Body of pancreas (tissue), 4 donors: ENCODE measurements at places on chromosomes 13 and 19. TPM values are rescaled to one million over a fixed set of nuclear protein-coding genes. Genes with fewer than 3 reads are reported as not detected.

- no peaks in the 10 kb centered on the region for H3K4me1 ChIP-seq
- H3K27ac ChIP-seq: no peak overlapping the region
- no peaks in the 10 kb centered on the region for H3K27me3 ChIP-seq
- DNase-seq: no peak
Observed at GRCh38 chr13:35086667-35087066, 144.6 kb downstream of the NBEA start.

- H3K36me3 ChIP-seq: no peaks in the 10 kb centered on the region
- no peak for DNase-seq
- H3K4me3 ChIP-seq: no peak overlapping the region
Observed at GRCh38 chr19:49585023-49585422, 3.9 kb downstream of the PRRG2 start.

DNA sequence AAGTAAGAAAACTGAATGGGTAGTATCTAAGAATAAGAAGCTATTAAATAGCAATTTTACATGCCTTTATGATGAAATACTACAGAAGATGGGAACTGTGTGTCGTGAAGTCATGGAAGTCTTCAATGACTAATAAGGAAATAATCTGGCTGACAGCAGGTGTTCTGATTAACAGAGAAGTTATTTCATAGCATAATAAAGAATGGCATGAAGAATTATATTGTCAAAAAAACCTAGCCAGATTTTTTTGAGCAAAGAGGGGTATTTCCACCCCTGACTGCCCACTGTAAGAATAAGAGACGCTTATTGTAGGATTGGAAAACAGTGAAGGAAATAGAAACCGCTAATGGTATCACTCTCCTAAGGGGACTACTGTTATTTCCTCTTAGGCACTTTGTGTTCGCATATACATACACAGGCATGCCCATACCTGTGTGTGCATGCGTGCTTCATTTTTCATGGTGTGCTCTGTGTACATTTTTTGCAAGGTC lies 318.8 kb downstream of the SHISA2 start:
- H3K27me3 ChIP-seq: no peaks in the 10 kb centered on the region
- H3K36me3 ChIP-seq: no peaks in the 10 kb centered on the region
- H3K27ac ChIP-seq: no peak overlapping the region
- no peak overlapping the region for H3K4me3 ChIP-seq
- peaks cover 6% of the 10 kb centered on the region for H3K4me1 ChIP-seq
- no peak for DNase-seq

DNA sequence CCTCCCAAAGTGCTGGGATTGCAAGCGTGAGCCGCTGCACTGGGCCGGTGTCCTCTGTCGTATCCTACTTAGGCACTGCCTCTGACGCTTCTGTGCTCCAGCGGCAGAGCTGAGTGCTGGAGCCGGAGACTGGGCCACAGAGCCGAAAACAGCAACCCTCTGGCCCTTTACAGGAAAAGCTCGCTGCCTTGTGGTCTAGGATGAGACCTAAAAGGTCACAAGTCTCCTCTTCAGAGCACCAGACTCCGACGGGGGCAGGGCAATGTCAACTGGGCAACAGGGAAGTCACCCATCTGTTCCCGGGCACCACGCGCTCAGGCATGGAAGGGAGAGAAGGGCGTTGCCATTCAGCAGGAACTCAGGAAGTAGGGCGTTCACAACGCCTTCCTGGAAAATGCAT lies 91.7 kb downstream of the GADD45B start:
- no peaks in the 10 kb centered on the region for H3K27me3 ChIP-seq
- no peaks in the 10 kb centered on the region for H3K4me1 ChIP-seq
- peak overlapping the region; percentile 26 for H3K27ac ChIP-seq
- no peak overlapping the region for H3K4me3 ChIP-seq
- DNase-seq: no peak
- no peaks in the 10 kb centered on the region for H3K36me3 ChIP-seq

GRCh38 chr19:7224209-7224686 lies 70.0 kb downstream of the INSR start:
- H3K4me3 ChIP-seq: no peak overlapping the region
- H3K36me3 ChIP-seq: no peaks in the 10 kb centered on the region
- peaks cover 70% of the 10 kb centered on the region for H3K4me1 ChIP-seq
- H3K27me3 ChIP-seq: no peaks in the 10 kb centered on the region

DNA sequence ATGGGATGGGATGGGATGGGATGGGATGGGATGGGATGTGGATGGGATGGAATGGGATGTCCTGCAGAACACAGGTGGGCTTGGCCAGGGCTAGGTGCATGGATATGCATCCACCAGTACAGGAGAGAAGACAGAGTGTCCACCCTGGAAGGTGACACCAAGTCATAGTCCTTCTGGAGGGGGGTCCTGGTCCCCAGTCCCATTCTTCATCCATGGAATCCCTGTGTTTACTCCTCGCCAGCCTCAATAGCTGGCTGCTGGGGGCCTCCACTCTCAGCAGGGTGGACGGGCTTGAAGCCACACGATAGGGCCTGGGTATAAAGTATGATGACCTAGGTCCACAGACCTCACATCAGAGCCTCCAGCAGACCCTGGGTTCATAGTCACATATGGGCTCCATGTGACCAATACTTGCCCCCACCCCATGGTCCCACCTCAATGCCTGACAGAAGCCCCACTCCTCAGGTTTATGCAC lies 40.1 kb downstream of the RFX2 start:
- H3K4me3 ChIP-seq: no peak overlapping the region
- no peak for DNase-seq
- no peaks in the 10 kb centered on the region for H3K27me3 ChIP-seq
- H3K27ac ChIP-seq: no peak overlapping the region

- no peak for DNase-seq
- H3K4me1 ChIP-seq: peaks cover 23% of the 10 kb centered on the region
- H3K27ac ChIP-seq: no peak overlapping the region
- no peaks in the 10 kb centered on the region for H3K36me3 ChIP-seq
Observed at GRCh38 chr13:98987275-98987674, 9.4 kb upstream of the DOCK9 start.

- no peak for DNase-seq
- no peaks in the 10 kb centered on the region for H3K36me3 ChIP-seq
- H3K27me3 ChIP-seq: no peaks in the 10 kb centered on the region
Observed at GRCh38 chr19:48950159-48950558, 4.5 kb upstream of the BAX start.

- no peaks in the 10 kb centered on the region for H3K27me3 ChIP-seq
- H3K4me1 ChIP-seq: peaks cover 5% of the 10 kb centered on the region
- no peak overlapping the region for H3K27ac ChIP-seq
Observed at GRCh38 chr13:84646957-84647356, 764.7 kb upstream of the SLITRK1 start.

DNA sequence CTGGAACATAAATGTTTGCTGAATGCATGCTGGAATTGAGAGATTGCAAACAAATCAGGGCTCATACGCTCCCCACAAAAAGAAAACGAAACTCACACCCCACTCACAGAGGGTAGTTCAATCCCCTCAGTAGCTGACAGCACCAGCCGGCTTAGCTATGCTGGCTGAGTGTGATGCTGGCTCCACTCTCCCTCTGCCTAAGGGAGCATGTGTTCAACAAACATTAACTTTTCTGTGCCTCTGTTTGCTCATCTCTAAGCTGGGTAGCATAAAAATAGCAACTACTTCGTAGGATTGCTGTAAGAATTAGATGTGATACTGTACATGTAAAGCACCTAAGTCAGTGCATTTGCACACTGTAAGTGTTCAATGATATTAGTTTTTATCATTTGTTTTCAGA lies 282.6 kb downstream of the FOXO1 start:
- no peaks in the 10 kb centered on the region for H3K4me1 ChIP-seq
- no peaks in the 10 kb centered on the region for H3K27me3 ChIP-seq
- H3K27ac ChIP-seq: no peak overlapping the region

GRCh38 chr19:8357007-8357521 lies 6.9 kb upstream of the ANGPTL4 start:
- H3K4me1 ChIP-seq: peaks cover 62% of the 10 kb centered on the region
- no peak for DNase-seq
- H3K4me3 ChIP-seq: no peak overlapping the region
- no peaks in the 10 kb centered on the region for H3K36me3 ChIP-seq
- H3K27ac ChIP-seq: no peak overlapping the region

DNA sequence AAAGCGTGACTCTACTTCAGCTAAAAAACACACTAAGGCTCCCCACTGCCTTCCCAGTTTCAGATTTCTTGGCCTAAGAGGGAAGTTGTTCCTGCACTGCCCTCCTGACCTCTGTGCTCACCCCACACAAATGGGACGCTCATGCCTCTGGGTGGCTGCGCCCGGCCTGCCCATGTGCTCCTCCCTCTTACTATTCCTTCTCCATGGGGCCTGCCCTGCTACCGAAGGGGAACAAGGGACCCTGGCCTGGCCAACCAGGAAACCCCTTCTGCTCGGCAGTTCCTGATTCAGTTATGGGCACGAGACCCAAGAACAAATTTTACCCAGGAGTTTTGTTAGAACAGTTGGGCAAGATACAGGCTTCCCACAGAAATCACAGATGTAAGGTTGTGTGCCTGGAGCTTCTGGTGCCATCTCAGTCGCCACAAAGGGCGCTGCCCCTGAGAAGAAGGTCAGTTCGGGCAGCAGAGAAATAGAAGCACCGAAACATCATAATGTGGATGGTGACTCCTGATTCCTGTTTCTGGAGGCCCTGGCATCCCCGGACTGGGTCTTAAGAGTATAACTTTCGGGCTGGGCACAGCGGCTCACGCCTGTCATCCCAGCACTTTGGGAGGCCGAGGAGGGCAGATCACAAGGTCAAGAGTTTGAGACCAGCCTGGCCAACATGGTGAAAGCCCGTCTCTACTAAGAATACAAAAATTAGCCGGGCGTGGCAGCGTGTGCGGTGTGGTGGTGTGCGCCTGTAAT lies 5.4 kb upstream of the PLPP2 start:
- H3K4me1 ChIP-seq: peaks cover 22% of the 10 kb centered on the region
- H3K36me3 ChIP-seq: no peaks in the 10 kb centered on the region
- no peaks in the 10 kb centered on the region for H3K27me3 ChIP-seq
- H3K27ac ChIP-seq: peak overlapping the region; percentile 74
- no peak for DNase-seq

DNA sequence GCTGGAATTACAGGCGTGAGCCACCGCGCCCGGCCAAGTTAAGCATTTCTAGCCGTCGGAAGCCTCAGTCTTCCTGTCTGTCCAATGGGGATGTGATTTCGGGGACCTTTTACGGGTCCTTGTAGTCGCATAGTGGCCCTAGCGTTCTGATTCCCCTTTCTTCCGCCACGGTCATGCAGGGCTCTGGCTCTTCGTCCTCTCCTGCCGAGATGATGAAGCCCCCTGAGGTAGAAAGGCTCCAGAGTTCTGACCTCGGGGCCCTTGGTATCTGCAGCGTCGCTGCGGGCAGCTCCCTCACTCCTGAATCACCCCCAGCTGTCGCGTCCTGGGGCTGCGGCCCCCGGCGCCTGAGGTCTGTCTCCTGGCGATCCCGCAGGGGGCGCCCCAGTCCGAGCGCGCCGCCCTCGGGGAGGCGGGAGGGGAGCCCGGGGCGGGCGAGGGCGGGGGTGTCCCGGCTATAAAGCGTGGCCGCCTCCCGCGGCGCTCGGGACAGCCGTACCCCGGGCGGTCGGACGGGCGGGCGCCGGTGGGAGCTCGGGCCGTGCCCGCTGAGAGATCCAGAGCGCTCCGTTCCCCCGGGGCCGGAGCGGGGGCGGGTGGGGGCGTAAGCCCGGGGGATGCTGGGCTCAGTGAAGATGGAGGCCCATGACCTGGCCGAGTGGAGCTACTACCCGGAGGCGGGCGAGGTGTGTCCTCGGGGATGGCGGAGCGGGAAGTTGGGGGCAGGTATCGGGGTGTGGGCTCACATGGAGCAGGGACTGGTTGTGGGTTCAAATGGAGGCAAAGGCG lies at the start of gene FOXA3:
TSS of gene FOXA3 (plus strand) at position 487 of the 789 bp plus-strand sequence. CDS start at position 618, 131 bp downstream.
- peak; percentile 81 for DNase-seq
- peaks cover 53% of the 10 kb centered on the region for H3K4me1 ChIP-seq
- peak within 1 kb of the TSS; percentile 89 for H3K27ac ChIP-seq
- H3K36me3 ChIP-seq: no peaks in the 10 kb centered on the region

The PSG1 gene
- total RNA-seq: not detected

The CCDC194 gene
- not detected for total RNA-seq

The SGCG gene
- total RNA-seq: not detected

The OR7D2 gene
- not detected for total RNA-seq

The PROZ gene
- total RNA-seq: not detected

The TPTE2 gene
- total RNA-seq: not detected

The ZNF329 gene
- total RNA-seq: 4.6 TPM
